ENCODE measurements at places on chromosomes 7 and 10.

DNA sequence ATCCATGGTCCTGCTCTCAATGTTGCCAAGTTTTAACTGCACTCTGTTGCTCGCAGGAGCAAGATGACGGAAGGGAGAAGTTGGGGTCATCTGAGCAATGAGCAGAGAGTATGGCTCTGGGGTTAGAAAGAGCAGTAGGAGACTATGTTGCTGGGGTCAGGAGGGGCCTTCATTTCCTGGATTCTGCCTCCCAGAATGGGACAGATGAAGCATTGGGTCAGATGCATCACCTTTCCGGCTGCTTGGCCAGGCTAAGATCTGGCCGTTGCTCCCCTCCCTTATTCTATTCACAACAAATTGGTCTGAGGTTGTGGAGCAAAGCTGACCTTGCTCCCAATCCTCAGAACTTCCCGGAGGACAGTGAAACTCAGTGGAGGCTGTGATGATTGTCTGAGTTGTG is 22.4 kb downstream of the STMP1 start:
- DNase-seq, result no peak

DNA sequence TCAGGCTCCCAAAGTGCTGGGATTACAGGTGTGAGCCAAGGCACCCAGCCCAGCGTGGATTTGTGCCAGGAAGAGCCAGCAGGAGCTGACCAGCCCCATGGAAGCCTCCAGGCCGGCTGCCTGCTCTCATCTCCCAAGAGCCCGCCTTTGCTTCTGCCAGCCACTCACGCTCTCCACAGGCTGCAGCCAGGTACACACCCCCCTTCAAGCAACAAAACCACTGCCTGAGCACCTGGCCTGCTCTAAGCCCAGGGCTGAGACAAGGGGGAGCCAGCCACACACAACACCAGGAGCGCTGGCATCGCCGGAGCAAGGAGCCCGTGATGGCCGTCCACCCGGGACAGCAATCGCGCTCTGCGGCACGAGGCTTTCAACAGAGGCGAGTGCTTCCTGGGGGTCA is 34.5 kb downstream of the MAD1L1 start:
- DNase-seq, result no peak

GRCh38 chr7:32660936-32661335 is 165.6 kb downstream of the AVL9 start:
- no peak for DNase-seq

GRCh38 chr10:100419911-100420449 is 42.8 kb upstream of the WNT8B start:
- DNase-seq, result no peak

- no peak for DNase-seq
Observed at GRCh38 chr7:23662124-23662983, 17.6 kb upstream of the FAM221A start.
